ENCODE measurements at places on chromosomes 5 and 9.
A peak's percentile ranks its signal among the peaks of the same experiment; 100 is the strongest.

- no peak for DNase-seq
Observed at GRCh38 chr5:160960592-160960991, 108.6 kb upstream of the ATP10B start.

DNA sequence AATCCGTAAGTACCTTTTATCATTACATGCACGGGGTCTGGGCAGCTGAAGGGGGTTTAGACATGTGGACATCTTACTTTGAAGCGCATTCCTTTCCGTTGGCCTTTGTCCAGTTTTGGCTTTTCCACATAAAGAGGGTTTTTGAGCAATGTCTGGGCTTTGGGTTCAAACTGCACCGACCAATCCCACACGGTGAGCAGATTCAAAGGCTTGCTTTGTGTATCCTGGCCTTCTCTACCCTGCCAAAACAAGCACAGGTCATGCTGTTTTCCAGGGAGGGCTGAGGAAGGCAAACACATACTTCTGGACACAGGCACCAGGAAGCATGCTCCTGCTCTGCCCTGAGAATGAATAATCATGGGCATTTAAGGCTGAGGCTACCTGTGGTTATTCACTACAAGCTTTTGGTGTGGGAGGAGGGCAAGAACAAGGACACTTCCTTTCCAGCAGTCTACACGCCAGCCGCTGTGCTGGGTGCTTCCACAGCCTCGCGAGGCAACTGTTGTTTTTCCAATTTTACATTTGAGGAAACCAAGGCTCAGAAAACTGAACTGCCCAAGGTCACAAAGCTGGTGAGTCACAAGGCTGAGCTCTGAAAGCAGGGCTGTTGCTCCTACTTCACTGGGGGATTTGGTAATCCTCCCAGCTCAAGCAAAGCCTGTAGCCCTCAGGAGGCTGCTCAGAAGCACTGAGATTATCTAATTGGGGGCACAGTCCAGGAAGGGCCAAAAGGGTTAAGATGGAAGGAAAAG lies 59.8 kb upstream of the GOLPH3 start:
- no peak for DNase-seq

DNA sequence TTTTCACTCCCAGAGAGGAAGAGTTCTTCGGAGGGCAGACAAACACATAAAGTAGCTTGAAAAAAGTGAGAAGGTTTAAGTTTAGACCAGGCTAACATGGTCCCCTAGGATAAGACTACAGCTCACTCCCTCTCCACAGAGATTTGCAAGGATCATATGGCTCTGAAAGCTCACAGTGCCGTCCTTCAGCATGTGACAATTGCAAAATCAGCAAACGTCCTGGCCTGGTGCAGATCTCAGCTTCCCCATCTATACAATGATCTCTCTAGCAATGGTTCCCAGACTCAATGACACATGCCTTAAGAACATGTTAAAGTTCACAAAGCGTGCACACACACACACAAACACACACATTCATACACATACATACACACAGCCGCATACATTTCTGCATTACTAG lies 327.6 kb downstream of the ACTL7B start:
- no peak for DNase-seq

GRCh38 chr9:76419782-76420380 lies 25.7 kb upstream of the RFK start:
- DNase-seq: no peak

- no peak for DNase-seq
Observed at GRCh38 chr9:4228606-4229005, 71.3 kb downstream of the GLIS3 start.

GRCh38 chr5:151199581-151200185 lies 24.2 kb downstream of the CCDC69 start:
- no peak for DNase-seq

DNA sequence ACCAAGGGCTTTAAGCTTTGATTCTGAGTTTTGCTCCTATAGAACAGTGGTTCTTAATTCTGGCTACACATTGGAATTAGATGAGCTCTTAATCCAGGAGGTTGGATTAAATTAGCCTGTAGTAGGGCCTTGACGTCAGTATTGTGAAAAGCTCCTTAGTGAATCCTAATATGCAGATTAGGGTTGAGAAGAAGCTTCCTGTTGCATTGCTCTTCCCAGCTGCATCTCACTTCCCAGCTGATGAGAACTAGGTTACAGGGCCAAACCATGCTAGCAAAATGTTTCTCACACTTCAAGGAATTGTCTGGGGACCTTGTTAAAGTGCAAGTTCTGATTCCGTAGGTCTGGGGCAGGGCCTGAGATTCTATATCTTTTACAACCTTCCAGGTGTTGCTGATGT lies 300.0 kb downstream of the ZSWIM6 start:
- no peak for DNase-seq

GRCh38 chr5:66908230-66908629 lies 288.4 kb downstream of the CD180 start:
- DNase-seq: no peak

GRCh38 chr5:1537603-1538154 lies 13.9 kb upstream of the LPCAT1 start:
- DNase-seq: no peak

GRCh38 chr9:112795921-112796320 lies 45.4 kb downstream of the SNX30 start:
- no peak for DNase-seq

DNA sequence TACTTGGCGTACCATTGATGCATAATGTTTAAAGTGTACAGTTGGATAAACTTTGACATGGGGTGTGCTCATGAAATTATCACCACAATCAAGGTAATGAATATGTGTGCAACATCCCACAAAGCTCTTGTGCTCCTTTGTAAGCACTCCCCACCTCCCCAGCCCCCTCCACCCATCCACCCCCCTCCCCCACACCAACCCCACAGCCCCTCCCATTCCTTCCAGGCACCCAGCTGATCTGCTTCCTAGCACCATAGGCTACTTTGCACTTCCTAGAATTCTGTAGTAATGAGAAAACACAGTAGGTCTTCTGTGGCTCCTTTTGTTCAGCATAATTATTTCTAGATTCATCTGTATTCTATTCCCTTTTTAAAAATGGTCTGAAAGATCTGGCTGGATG lies 24.5 kb downstream of the FGD3 start:
- no peak for DNase-seq

DNA sequence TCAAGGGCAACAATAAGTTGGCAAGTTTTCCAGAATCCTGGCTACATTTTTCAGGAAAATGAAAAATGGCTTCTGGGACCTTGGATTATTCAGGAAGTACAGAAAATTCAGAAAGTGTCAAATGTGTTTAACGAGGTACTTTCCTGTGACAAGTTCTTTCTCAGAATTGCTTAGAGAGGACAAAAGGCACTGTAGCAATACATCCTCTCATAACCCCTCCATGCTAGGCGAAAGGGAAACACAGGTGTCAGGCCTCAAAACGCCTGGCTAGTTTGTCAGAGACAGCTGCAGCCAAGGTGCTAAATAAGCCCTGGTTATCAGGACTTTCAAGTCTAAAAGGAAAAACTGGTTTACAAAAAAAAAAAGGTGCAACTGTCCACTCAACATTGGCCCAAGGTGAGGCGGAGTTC lies 115.2 kb downstream of the GNAQ start:
- no peak for DNase-seq

GRCh38 chr5:89228355-89228754 lies 345.4 kb upstream of the MEF2C start:
- DNase-seq: no peak

DNA sequence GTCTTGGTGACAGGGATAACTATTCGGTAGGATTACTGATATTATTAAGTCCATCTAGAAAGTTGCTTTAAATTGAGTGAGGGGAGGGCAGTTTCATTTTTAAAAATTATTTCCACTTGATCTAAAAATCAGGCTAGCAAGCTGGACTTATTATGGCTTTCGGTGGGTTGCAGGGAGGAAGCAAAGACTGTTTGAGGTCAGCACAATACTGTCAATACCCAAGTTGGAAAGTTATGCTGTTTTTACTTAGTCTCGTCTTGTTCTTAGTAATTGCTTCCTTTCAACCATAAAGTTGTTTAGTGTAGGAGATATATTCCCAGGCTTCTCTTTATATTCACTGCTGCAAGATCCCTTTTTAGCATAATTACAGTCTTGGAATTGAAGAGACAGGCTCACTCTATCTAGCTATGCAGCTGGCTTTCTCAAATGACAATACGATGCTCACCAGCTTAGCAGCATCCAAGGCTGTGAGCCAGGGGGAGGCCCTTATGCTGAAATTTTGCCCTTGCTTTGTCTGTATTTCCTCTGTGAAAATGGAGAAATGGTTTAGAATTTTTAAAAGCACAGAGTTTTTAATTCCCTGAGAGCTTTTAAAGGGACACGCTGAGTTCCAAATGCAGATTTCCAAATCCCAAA lies 68.2 kb upstream of the APC start:
- DNase-seq: no peak

DNA sequence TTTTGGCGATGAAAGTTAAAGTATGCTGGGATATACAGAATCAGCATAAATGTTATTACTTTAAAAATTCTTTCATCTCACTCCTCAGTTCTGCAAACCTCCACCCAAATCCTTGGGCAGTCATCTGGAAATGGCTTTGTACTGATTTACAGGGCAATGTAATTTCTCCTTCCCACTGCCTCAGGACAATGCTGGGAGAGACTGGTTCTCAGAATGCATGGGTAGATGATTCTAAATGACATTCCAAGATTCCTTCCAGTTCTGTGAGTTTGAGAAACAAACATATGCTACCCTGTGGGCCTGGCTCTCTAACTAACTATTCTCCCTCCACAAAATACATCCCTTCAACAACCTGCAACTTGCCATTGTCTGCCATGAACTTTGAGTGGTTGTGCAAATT lies 7.5 kb upstream of the PSAT1 start:
- no peak for DNase-seq

GRCh38 chr5:147892696-147893296 lies 13.5 kb downstream of the C5orf46 start:
- DNase-seq: no peak

GRCh38 chr5:34857161-34857560 lies 18.2 kb downstream of the TTC23L start:
- DNase-seq: no peak

DNA sequence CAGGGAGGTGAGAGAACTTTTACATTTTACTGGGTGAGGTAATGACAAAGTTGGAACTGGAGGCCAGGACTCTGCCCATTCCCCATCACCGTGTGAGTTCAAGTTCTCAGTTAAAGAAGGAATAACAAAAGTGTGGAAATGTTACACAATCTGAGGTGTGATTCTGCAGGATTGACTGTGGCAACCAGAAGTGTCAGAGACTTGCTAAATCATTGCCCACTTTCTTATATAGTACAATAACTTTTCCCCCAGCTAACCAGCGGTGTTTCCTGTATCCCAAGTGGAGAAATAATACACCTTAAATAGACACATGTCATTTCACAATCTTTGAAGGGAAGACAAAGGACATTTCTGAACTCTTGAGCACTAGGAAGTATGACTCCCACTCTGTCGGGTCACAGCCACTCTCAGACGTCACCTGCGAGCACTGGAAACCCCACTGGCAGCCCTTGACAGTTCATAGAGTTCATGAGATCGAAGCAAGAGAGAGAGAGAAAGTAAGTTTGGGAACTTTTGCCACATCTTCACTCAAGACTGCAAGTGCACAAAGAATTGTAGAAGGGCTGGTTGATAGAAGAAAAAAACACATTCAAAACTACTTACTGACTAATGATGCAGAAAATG lies 28.4 kb downstream of the PAX5 start:
- DNase-seq: no peak

DNA sequence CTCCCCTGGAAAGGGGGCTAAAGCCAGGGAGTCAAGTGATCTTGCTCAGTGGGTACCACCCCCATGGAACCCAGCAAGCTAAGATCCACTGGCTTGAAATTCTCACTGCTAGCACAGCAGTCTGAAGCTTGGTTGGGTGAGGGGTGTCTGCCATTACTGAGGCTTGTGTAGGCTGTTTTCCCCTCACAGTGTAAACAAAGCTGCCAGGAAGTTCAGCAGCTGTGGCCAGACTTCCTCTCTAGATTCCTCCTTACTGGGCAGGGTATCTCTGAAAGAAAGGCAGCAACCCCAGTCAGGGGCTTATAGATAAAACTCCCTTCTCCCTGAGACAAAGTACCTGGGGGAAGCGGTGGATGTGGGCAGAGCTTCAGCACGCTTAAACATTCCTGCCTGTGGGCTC lies 17.1 kb upstream of the EPB41L4A start:
- no peak for DNase-seq

DNA sequence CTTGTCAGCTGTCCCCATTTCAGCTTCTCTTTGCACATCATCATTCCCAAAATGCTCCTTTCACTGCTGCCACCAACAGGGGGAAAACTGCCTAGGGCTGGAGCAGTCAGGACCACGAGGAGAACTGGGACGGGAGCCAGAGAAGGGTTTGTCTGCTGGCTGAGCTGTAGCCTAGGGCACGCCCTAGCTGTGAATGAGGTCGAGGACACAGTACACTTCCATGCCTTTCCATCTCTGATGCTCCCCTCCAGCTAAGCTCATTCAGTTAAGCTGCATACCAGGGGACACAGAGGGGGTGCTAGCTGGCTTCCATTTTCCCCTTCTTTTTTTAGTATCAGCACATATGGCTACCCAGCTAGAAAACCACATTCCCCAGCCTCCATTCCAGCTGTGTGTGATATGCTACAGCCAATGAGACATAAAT lies 64.7 kb downstream of the STK10 start:
- peak; percentile 50 for DNase-seq

GRCh38 chr9:134694714-134695113 lies 53.1 kb downstream of the COL5A1 start:
- no peak for DNase-seq

- DNase-seq: no peak
Observed at GRCh38 chr9:111627260-111627963, 3.7 kb upstream of the DNAJC25 start.

DNA sequence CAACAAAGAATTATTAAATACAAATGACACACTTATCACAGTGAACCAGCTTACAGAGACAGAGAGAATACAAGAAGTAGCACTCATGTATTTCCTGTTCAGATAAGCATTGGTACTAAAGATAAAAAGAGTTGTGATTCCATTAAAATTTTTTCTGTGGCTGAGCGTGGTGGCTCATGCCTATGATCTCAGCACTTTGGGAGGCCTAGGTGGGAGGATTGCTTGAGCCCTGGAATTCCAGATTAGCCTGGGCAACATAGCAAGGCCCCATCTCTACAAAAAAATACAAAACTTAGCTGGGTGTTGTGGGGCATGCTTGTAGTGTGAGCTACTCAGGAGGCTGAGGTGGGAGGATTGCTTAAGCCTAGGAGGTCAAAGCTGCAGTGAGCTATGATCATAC lies 32.9 kb downstream of the FCHO2 start:
- DNase-seq: no peak

GRCh38 chr5:2519153-2519552 lies 232.3 kb downstream of the IRX2 start:
- no peak for DNase-seq

DNA sequence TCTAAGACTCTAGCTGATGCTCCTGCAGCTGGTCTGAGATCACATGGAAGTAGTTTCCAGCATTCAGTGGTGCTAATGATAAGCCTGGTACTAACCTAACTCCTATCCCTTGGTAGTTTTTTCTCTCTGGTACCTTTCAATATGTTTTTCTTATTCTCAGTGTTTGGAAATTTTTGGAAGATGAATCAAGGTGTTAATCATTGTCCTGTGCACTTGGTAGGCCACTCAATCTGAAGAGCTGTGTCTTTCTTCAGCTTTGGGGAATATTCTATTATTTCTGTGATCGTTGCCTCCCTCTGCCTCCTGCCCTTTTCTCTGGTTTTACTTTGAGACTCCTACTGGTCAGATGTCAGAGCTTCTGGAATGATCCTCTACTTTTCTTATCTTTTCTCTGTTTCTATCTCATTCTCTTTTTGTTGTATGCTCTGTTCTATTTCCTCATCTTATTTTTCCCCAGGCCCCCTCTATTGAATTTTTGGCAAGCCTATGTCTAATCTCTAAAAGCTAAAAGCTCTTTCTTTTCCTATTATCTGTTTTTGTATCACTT lies 136.8 kb downstream of the APBA1 start:
- no peak for DNase-seq
